ENCODE measurements at places on chromosomes 1 and 21. TPM values are rescaled to one million over a fixed set of nuclear protein-coding genes. Genes with fewer than 3 reads are reported as not detected.

The KDF1 gene
- total RNA-seq: not detected

The AIRE gene
- total RNA-seq: 9.7 TPM

DNA sequence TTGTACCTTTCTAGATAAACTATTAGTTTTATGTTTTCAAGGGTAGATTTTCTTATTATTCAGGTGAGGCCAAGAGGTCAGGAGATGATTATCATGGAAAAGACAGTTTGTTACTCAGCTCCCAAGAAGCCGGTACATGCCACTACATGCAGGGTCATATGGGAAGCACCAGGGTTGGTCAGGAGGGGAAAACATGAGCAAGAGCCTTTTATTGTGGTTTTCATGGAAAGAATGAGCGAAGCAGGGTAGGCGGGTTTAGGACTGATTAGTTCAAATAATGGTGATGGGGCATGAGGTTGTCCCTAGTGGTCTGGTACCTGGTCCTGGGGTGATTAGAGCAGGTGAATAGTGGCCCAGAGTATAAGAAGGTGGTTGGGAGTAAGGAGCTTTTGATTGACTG lies 189.9 kb downstream of the APP start:
- no peak for DNase-seq

- DNase-seq: no peak
These were observed 256.9 kb upstream of the DUSP10 start for GRCh38 chr1:221998781-221999180.

GRCh38 chr1:77015748-77016341 lies 148.6 kb downstream of the ST6GALNAC5 start:
- no peak for DNase-seq

DNA sequence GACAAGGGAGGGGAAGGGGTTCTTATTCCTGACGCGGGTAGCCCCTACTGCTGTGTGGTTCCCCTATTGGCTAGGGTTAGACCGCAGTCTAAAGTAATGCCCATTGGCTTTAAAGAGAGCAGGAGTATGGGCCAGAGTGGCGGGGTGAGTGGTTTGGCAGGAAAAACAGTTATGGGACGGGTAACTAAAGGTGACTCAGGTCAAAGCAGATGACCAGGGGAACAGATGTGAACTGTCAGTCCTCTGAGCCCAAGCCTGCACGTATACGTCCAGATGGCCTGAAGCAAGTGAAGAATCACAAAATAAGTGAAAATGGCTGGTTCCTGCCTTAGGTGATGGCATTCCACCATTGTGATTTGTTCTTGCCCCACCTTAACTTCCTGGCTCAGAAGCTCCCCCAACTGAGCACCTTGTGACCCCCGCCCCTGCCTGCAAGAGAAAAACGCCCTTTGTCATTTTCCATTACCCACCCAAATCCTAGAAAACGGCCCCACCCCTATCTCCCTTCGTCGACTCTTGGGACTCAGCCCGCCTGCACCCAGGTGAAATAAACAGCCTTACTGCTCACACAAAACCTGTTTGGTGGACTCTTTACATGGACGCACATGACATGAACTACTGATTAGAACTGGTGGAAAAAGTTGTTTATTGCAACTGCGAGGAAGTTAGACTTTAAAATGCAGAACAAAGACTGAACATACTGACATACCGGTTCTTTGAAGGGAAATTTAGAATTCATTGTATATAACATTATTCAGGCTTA lies 758 bp upstream of the ATAD3B start:
- DNase-seq: peak; percentile 21
